Stimulated activated naive CD4-positive, alpha-beta T cell treated with Interleukin-2 at 50 U/mL for 16 hours (primary cell): ENCODE measurements at places on chromosomes 6 and 20.

DNA sequence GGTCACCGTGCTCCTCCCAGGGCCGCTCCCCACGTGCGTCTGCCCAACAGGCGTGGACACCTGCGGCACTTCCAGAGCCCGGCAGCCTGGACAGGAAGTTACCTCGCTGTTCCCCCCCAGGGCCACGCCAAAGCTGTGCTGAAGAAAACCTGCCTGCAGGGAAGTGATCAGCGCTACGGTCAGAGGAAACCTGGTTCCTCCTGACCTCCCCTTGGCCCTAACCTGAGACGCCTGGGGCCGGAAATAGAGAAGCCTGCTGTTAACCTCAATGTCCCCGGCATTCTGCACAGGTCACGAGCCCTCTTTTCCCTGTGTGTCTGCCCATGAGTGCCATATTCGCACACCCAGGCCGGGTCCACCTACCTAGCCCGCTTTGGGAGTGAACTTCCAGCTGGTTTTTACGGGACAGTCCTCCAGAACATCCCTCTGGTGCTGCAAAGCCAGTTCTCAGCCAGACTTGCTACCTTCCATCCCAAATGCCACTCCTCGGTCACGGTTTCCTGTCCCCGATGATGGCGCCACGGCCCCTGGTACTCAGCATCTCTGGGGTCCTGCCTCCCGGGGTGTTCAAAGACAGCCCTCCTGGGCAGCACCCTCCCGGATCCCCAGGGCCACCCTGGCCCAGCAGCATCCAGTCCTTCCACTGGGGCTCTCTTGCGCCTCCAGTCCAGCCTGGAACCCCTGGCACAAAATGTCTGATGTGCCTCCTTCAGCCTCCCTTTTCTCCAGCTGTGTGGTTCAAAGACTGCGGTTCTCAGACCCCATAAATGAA lies 12.0 kb upstream of the IRF4 start:
- no peak for DNase-seq

- DNase-seq = no peak
Observed at GRCh38 chr6:56757588-56757984, 114.9 kb upstream of the DST start.

GRCh38 chr6:138194287-138194686 lies 24.0 kb downstream of the PBOV1 start:
- DNase-seq = no peak

GRCh38 chr6:87378947-87379346 lies 28.8 kb upstream of the CFAP206 start:
- DNase-seq = no peak

DNA sequence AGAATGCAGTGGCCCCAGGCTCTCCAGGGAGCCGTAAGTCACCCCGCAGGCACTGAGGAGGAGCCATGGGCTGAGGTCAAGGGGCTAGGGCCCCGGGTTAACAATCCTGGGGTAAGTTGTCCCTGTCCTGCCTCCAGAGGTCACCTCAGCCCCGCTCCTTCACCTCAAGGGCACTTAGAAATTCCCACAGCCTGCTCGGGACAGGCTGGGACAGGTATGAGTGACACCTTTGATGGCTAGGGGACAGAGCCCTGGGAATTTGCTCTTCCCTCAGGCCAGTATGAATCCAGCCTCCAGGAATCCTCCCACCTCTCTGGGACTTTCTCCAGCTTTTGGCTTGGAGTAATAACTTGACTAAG lies 3.5 kb upstream of the GRM4 start:
- DNase-seq = no peak

DNA sequence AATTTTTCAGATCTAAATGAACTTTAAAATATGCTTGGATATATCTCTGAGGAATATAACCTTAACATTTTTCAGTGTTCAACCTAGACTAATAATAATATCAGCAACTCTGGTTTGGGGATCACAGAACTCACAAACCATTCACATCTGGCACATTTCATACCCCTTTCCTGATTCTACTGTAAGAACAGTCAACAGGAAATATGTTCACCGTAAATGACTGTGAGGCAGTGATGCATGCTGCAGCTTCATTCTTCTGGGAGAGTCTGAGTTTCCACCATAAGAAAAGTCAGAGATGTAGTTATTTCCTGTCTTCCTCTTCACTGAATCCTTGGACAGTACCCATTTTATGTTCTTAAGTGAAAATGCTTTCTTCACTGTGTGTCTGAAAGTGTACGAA lies 134.2 kb upstream of the IFNGR1 start:
- DNase-seq = no peak
